ENCODE measurements at places on chromosomes 1 and 21. TPM values are rescaled to one million over a fixed set of nuclear protein-coding genes. Genes with fewer than 3 reads are reported as not detected.
A peak's percentile ranks its signal among the peaks of the same experiment; 100 is the strongest.

CCDC27 gene
- 0.14 TPM for polyA plus RNA-seq

DDAH1 gene
- 50.0 TPM for polyA plus RNA-seq

GADD45A gene
- polyA plus RNA-seq = 24.7 TPM

RIPPLY3 gene
- polyA plus RNA-seq = 0.17 TPM

- no peak for DNase-seq
These were observed 291.9 kb upstream of the USP25 start for GRCh38 chr21:15437883-15438282.

DNA sequence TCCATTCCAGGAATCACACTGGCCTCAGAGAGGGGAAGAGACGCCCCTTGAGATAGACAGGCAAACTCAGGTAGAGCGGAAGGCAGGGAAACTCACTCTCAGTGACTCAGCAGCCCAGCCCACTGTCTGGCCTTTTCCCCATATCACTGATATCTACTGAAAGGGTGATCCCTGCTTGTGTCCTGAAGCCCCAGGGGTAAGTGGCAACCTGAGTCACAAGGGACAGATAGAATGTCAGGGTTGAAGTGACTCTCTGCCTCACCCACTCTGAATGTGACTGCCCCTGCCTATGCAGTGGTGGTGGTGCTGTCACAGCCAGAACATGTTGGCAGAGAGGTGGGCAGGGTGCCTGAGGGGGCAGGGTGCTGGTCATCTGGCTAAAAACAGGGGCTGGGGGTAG lies 157.5 kb upstream of the FGGY start:
- DNase-seq = no peak

DNA sequence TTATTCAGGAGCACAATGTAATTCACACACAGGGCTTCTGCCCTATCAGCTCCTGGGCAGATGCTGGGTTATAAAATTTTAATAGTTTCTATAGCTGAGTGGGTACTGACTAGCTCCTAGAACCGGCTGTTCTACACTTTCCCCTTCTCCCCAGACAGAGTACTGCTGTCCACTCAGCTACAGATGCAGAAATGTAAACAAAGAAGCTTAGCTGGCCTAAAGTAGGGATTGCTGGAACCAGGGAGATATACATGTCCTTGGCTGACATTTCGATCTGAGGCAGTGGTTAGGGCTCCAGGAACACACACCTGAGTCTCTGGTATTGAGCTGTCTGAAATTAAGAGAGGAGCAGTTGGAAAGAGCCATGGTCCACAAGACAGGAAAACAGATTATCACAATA lies 211.5 kb upstream of the USP24 start:
- no peak for DNase-seq

GRCh38 chr1:218430822-218431221 lies 85.7 kb downstream of the TGFB2 start:
- DNase-seq = no peak

DNA sequence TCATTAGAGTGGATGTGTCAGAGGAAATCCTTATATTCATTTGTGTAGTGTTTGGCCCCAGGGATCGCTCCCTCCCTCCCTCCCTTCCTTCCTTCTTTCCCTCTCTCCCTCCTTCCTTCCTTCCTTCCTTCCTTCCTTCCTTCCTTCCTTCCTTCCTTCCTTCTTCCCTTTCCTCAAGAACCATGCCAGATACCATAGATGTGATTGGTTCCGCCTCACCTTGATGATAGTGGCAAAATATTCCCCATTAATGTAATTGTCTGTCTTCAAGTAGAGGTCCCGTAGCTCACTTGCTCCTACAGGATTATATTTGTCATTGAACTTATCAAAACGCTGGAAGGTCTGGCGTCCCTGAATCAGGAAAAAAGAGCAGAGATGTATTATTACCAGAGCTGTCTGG lies 7.8 kb upstream of the DENND2C start:
- DNase-seq = no peak

KCNQ4 gene
- 44.5 TPM for polyA plus RNA-seq

- DNase-seq = no peak
These were observed 88.6 kb downstream of the ADAMTS1 start for GRCh38 chr21:26756491-26757159.

- DNase-seq = no peak
These were observed 33.5 kb downstream of the RXRG start for GRCh38 chr1:165411396-165411795.

DNA sequence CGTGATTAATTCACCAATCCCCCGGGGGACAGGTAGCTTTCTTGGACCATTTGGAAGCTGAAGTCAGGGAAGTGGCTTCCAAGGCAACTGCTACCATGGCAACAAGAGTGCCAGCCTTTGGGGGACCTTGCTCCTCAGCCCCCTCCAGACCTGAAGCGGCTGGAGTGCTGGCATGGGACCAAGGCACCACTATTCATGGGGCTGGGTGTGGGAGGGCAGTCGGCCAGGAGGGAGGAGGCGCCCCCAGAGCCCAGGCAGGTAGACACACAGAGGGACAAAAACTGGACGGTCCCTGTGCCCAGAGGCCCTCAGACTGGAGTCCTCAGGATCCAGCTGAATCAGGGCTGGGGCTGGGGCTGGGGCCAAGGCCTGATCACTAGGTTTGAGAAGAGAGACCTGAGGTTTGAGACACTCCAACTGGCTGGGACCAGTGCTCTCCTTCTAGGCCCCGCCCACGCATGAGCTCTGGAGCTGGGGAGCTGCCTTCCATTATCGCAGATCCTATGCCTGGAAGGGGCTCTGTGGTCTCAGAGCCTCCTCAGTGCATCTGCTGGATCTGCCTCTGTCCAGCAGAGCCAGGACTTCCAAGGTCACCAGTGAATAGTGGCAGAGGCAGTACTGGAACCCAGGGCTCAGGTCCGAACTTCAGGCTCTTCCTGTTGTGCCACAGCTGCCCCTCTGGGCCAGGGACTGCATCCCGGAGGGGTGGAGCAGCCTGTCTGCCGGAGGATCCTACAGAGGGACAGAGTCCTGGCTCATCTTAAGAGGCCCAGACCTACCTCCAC lies 3.3 kb upstream of the KNCN start:
- no peak for DNase-seq

RGS1 gene
- 11.9 TPM for polyA plus RNA-seq

GRCh38 chr1:156257711-156258110 lies 9.9 kb upstream of the PAQR6 start:
- DNase-seq = no peak

- DNase-seq = no peak
These were observed 43.6 kb upstream of the COL18A1 start for GRCh38 chr21:45361033-45361997.

DNA sequence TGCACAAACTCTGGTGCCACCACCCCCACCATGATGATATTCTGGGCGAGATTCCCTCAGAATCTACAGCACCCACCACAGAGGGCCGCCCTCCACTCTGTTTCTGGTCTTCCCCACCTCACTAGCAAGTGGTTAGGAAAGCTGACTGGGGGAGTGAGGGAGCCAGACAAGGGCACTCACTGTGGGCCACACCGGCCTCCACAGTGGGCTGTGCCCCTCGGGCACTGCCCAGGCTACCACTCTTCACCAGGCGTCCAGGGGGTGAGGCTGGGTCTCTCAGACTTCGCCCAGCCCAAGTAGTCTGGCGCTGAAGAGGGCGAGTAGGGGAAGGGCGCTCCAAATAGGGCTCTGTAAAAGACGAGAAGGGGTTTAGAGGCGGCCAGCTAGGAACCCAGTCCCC lies 11.2 kb upstream of the GATAD2B start:
- DNase-seq = no peak

FCRL1 gene
- 0.09 TPM for polyA plus RNA-seq

- DNase-seq = no peak
These were observed 177.0 kb downstream of the NPHP4 start for GRCh38 chr1:5815211-5815610.

SLC6A17 gene
- polyA plus RNA-seq = 0.83 TPM

CEP350 gene
- 35.3 TPM for polyA plus RNA-seq

GRCh38 chr1:85606414-85606800 lies 25.8 kb downstream of the CCN1 start:
- DNase-seq = no peak

DNA sequence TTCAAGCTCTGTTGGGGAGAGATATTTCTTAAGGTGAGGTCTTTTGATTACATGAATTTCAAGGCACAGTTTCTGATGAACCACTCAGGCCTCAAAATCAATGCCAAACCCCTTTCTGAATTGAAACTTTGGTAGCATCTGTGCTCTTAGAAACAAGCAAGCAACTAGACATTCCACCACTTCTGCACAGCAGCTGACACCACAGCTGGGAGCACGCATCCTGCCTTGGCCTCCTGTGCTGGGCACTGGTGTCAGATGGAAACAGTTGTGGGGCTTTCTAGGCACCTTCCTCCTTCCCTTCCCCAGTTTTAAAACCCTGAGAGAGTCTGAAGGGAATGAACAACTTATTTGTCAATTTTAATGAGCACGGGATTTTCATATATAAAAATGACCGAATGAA lies 360.2 kb downstream of the ADGRL2 start:
- DNase-seq = peak; percentile 15

- DNase-seq = no peak
These were observed 10.1 kb upstream of the CACYBP start for GRCh38 chr1:174989536-174990220.

S100A7A gene
- polyA plus RNA-seq = not detected

GRCh38 chr1:1275836-1276235 lies 2.2 kb upstream of the UBE2J2 start:
- no peak for DNase-seq

DNA sequence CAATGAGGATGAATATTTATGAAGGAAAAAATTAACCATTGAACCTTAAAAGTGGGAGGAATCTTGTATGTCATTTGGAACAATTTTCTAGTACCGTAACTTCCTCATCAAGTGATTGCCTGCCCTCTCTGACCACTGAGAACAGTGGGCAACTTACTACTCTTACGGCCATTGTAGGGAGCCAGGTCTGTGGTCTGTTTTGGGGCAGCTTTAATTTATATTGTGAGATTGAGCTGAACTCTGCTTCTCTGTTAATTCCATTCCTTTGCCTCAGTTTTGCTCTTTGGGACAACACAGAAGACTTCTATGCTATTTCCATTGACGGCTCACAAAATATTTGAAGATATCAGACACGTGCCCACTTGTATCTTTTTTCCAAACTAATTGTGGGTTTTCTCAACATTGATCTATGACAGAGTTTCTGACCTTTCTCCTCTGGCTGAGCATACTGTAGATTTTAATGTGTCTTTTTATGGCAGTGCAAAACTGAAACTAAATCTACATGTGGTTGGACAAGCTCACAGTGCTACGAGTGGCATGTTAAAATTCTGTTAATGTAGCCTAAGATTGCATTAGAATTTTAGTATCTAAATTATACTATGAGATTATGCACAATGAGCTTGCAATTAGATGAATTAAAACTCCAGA lies 27.8 kb upstream of the ZNF281 start:
- DNase-seq = no peak

POU2F1 gene
- polyA plus RNA-seq = 6.1 TPM

CHTOP gene
- 100 TPM for polyA plus RNA-seq

DNA sequence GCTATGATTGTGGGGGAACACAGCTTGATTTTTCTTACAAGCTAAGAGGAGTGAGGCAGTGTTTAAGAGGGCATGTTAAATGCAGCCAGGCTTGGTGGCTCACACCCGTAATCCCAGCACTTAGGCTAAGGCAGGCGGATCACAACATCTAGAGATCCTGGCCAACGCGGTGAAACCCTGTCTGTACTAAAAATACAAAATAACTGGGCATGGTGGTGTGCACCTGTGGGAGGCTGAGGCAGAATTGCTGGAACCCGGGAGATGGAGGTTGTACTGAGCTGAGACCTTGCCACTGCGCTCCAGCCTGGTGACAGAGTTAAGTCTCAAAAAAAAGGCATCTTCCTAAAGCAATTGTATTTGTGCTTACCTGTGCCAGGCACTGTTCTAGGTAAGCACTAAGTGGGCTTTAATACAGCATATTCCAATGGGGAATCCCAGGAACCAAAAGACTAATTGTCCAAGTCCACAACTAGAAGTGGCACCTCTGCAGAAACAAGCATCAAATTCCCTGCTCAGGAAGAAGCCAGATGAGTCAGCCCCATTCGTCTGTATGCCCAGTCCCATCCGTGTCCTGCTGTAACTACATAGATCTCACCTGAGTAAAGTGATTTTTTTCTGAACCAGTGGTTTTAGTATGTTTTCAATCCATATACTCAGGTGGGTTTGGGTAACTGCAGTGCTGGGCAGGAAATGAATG lies 4.6 kb downstream of the RCC1 start:
- DNase-seq = no peak

COL9A2 gene
- 1.2 TPM for polyA plus RNA-seq

GRCh38 chr1:74937176-74937575 lies 197.0 kb upstream of the LHX8 start:
- DNase-seq = no peak

DNA sequence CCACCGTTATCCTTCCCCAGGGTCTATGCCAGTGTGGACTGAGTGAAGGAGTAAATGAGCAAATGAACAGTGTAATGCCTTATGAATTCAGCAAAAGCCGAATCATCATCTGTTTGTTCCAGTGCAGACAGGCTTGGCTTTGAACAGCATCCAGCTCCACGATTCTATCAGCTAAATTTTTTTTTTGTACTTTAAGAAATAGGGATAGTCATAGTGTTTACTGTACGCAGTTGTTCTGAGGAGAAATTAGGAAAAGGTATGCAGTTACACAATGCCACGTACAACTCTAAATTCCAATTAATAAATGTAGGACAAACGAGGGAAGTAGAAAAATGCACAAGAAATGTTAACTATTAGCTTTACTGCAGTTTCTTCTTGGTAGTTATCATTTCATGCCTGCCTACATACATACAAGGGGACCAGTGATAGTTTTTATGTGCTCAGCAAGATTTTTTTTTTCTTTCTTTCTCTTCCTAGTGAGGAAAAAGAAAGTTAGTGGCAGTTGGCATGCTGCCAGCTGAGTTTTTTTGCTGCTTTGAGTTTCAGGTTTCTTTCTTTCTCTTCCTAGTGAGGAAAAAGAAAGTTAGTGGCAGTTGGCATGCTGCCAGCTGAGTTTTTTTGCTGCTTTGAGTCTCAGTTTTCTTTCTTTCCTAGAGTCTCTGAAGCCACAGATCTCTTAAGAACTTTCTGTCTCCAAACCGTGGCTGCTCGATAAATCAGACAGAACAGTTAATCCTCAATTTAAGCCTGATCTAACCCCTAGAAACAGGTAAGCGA lies at the start of gene IFI44L:
Gene IFI44L (plus strand): TSS at position 646 of the 777 bp plus-strand sequence. CDS start 7,468 bp downstream, outside the sequence.
- peak; percentile 37 for DNase-seq

ATF6 gene
- polyA plus RNA-seq = 14.8 TPM

DNA sequence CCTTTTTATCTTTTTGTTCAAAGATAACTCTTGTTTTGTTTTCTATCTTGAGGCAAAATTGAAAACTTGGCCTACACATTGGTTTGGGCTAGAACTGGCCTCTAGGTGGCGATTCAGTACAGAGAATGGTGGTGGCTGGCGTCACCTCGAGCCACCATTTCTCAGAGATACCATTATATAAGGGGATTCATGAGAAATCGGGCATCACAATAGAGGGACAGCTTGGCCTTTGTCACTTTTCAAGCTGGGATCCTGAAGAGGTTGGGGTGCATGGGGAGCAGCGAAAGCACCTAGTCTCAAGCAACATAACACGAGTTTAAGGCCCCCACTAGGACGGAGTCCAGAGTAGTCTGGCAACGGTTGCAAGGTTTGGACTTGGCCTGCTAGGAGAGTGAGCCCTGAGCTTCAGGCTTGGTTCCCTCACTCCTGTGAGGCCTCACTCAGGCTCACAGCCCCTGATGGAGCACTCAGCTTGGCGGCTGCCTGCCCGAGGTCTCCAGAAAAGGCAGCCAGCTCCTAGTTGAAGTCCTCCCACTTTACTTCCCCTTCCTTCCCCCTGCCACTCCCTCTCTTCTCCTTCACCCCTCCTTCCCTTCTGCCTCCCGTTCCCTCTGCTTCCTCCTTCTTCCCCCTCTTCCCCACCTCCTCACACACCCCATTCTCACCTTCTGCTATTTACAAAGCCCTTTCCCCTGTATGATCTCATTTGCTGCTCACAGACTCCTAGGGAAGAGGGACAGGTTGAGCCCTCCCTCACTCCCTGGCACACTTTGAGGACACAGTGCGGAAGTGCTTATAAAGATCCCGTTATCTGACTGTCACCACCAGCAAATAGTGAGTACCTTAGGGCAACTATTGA lies 67.8 kb downstream of the LRIG2 start:
- peak; percentile 64 for DNase-seq

Measured in hindlimb muscle (tissue), 1 donor.